ENCODE measurements at places on chromosomes 3 and 15.
A peak's percentile ranks its signal among the peaks of the same experiment; 100 is the strongest.

- DNase-seq = peak; percentile 14
These were observed 80.0 kb downstream of the SQOR start for GRCh38 chr15:45714590-45715488.

- no peak for DNase-seq
These were observed 68.7 kb downstream of the GSK3B start for GRCh38 chr3:120025520-120025919.

GRCh38 chr3:193874997-193875593 lies 260.9 kb upstream of the HES1 start:
- DNase-seq = no peak

GRCh38 chr15:51168700-51169099 lies 74.0 kb upstream of the TNFAIP8L3 start:
- no peak for DNase-seq

GRCh38 chr3:123758081-123758564 lies 126.0 kb downstream of the MYLK start:
- no peak for DNase-seq

DNA sequence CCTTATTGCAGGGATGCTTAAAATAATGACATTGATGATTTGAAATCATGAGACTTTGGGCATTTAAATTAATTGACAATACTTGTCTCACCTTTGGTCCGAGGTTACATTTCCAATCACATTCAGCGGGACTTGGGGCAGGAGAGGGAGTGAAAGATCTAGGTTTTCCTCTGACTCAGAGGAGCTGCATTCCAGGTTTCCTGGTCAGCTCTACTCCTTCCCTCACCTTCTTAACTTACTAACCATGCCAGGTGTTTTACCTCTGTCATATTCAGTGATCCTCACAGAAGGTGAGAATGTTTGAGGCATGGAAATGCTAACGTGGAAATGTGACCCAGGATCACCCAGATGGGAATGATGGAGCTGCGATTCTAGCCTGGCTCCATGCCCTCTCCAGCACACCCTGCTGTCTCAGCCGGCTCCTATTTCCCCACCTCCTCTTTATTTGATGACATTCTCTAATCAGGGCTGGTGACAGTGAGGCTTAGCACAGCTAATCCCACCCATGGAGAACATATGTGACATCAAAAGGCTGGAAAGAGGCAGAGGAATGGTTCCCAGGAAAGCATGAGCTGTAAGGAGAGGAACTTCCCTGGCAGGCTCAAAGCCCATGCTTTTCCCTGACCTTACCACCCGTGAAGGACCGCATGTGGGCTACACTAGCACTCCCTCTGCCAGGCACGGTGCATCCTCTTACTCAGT lies 38.7 kb downstream of the THSD4 start:
- DNase-seq = no peak

DNA sequence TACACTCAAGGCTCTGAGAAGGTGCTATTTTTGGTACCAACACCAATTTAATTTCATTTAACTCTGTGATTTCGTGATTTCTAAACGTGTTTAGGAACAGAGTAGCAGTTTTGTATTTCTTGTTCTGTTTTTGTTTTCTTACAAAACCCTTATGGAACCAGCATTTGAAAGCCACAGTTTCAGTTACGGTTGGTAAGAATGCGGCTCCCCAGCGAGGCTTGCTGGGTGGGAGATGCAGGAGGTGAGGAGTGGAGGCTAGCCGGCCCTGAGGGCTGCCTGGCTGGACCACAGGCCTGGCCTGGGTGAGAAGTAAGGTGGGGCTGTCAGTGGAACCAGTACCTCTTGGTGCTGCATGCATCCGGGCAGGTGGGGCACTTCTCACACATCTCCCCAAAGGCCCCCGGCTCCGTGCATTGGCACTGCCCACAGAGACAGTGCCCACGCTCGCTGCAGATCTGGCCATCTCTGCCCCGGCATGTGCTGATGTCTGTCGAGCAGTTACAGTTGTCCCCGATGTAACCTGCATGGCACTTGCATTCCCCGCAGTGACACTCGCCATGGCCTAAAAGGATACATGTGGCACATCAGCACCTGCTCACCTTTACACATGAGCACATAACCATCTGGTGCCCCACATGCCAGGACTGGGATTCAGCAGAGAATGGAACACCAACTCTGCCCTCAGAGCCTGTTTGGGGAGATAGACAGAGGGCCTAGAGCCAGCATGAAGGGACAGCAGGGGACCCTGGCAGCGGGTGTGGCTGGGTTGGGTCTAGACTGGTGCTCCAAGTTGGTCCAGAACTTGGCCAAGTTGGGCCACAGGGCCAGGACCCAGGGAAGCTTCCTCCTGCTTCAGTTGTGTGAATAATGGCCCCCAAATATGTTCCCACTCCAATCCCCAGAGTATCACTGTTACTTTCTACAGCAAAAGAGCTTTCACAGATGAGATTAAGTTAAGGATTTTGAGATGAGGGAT lies 43.4 kb downstream of the UMPS start:
- DNase-seq = no peak

- DNase-seq = no peak
These were observed 62.4 kb upstream of the SPATA12 start for GRCh38 chr3:56998076-56998529.

DNA sequence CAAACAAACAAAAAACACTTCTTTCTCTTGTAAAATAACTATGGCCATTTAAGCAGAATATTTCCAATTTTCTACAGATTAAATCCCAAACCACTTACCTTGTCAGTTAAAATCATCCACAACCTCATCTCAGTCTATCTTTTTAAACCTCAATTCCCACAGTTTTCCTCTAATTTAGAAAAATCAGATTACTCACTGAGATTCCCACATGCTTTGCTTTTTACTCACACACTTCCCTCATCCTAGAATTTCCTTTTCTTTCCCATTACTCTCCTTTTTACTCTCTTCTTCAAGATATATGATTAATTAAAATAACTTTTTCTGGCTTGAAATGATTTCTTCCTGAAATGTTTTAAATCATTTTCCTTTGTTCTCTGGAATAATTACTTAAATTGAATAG lies 790.7 kb downstream of the ROBO1 start:
- no peak for DNase-seq

DNA sequence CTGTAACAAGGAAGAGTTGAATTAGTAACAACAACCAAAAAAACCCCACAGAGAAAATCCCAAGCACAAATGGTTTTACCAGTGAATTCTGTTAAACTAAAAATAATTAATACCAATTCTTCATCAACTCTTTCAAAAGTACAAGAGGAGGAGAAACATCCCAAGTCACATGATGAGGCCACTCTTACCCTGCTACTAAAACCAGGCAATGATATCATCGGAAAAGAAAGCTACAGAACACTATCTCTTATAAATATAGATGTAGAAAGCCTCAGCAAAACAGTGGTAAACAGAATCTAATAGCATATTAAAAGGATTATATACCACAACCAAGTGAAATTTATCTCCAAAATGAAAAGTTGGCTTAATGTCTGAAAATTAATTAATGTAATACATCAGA lies 168.1 kb upstream of the SLCO3A1 start:
- DNase-seq = no peak

DNA sequence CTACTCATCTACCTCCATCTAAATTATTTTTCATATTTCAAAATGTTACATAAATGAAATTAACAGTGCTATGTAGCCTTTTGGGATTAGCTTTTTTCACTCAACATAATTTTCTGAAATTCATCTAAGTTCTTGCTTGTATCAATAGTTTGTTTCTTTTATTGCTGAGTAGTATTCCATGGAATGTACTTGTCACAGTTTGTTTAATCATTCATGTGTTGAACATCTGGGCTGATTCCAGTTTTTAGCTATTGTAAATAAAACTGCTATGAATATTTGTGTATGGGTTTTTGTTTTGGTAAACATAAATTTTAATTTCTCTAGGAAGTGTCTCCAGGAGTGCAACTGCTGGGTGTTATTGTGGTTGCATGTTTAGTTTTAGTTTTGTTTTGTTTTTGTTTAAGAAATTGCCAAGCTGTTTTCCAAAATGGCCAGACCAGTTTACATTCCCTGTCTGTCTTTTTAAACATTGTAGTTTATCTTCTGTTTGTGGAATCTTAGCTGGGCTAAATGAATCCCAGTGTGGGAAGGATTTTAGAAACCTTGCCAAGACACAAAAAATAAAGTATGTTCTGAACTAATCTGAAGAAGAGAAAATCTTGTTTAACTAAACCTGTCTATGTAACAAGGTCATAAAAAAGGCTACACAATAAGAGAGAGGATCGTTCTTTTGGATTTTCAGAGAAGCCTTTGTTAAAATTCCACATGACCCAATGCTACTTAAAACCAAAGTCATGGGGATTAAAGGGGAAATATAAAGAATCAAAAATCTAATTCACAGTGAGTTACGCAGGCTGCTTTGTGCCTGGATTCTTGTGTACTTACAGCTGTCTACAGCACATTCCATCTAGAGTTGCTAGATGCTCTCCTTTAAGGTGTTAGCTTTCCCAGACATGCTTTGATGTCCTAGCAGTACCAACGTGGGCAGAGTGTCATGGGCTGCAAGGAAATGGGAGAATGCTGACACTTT lies 129.2 kb upstream of the SUCLG2 start:
- DNase-seq = no peak

DNA sequence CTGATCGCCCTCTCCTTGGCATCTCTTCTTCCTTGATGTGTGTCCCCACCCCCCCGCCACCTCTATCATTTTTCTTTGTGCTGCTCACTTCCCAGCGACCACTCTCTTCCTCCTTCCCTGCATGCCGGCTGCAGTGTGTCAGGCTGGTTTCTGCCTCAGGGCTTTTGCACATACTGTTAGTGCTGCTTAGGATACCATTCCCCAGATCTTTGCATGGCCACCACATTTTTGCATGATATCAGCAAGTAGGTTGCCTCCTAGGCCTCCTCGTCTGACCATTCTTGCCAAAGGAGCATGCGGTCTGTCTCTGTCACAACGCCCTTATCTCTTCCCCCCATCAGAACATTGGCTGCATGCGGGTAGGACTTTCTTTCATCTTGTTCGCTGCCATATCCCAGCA lies 12.5 kb downstream of the FBLN2 start:
- DNase-seq = no peak

GRCh38 chr3:66473181-66473580 lies 27.6 kb downstream of the LRIG1 start:
- no peak for DNase-seq

DNA sequence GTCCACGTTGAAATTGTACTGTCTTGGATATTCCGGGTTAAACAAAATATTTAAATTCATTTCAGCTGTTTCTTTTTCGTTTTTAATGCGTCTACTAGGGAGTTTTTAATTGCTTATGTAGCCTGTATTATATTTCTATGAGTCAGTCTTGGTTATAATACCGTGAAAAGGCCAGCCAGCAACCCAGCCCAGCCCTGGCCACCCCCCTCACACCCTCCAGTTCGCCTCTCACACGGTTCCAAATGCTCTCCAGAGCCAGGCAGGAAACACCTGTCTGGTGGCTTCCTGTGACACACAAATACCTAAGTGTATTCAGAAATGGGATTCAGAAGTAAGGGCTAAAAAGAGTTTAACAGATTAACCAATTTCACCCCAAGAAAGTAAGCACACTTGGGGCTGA lies 4.4 kb downstream of the SH3BP5 start:
- no peak for DNase-seq

GRCh38 chr3:9916734-9917680 lies at the start of gene IL17RC:
IL17RC (plus strand) TSS chr3:9917098; CDS start chr3:9917316, 218 bp downstream.
- DNase-seq = no peak

- DNase-seq = no peak
These were observed 30.8 kb upstream of the MAP3K13 start for GRCh38 chr3:185332026-185332735.

- no peak for DNase-seq
These were observed 109.8 kb upstream of the TSPAN3 start for GRCh38 chr15:77180757-77181156.

DNA sequence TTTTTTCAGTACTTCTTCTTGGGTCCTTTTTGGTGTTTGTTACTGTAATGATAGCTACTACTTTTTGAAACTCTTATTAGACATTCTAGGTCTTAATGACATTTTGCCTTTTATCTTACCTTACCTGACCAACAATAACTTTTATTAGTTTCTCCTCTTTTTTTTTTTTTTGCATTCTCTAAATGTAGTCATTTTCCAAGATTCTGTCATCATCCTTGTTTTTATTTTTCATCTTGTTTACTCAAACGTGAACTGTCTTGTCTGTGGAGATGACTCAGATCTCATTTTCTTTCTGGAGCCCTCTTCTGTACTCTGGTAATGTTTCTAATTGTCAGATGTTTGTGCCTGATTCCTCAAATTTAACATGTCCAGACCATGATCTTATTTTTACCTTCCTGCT lies 2.9 kb downstream of the ABHD5 start:
- DNase-seq = no peak

DNA sequence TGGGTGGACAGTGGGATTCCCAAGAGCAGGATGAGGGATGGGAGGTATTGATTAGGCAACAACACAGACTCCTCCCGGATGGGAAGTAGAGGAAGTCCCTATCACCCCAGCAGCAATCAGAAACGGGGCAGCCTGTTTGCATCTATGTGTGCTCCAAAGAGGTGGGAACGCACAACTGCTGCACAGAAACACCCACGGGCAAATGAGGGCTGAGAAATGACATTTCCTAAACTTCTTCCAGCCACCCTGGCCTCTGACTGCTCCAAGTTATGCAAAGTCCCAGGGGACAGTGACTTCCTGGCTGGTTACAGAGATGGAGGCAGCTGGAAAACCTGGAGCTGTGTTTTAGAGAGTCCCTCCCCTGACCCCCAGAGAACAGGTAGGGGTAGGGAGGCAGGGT lies 42.6 kb downstream of the HCN4 start:
- no peak for DNase-seq

DNA sequence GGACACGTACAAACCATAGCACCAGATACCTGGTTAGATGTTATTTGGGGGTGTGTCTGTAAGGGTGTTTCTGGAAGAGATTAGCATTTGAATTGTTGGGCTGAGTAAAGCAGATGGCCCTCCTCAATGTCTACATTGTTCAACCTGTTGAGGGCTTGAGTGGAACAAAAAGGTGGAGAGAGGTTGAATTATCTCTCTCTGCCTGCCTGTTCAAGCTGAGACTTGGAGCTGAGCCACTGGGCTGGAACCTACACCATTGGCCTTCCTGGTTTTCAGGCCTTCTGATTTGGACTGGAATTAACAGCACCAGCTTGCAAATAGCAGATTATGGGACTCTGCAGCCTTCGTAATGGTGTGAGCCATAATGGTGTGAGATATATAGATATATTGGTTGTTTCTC lies 71.3 kb upstream of the CORO2B start:
- no peak for DNase-seq

- DNase-seq = no peak
These were observed 203.2 kb upstream of the ICE2 start for GRCh38 chr15:60682115-60682514.

GRCh38 chr15:53564647-53565046 lies 194.8 kb downstream of the WDR72 start:
- DNase-seq = no peak
